ENCODE measurements at places on chromosomes 6 and 20.

GRCh38 chr6:158843751-158844683 lies 24.8 kb upstream of the EZR start:
- DNase-seq = no peak

DNA sequence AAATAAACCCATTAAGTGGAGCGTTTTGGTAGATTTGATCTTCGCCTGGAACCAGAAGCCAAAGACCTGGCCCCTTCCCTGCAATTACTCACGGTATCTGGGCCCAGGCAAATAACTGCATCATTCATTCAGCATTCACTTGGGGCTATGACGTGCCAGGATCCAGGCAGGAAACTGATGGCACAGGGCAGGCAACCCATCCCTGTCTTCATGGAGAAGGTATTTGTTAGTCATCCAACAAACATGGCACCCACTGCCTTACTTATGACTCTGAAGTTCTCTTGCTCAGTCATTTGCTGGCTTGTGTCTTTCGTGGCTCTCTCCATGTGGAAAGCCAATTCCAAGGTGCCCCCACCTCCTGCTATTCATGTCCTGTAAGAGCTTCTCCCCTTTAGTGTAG lies 232.4 kb downstream of the BMP7 start:
- no peak for DNase-seq

- DNase-seq = no peak
These were observed 12.4 kb downstream of the MAFB start for GRCh38 chr20:40676491-40677269.

GRCh38 chr6:16948396-16948795 lies 153.5 kb upstream of the STMND1 start:
- no peak for DNase-seq

GRCh38 chr6:76790881-76791280 lies 672.4 kb downstream of the HTR1B start:
- DNase-seq = no peak

GRCh38 chr6:166567107-166567506 lies 19.4 kb downstream of the RAMACL start:
- no peak for DNase-seq

- DNase-seq = peak; percentile 42
These were observed at the start of gene SNAP91 for GRCh38 chr6:83708970-83709747. TSS of gene SNAP91 (minus strand) at chr6:83709101. CDS start at chr6:83707927, 1,174 bp downstream.

DNA sequence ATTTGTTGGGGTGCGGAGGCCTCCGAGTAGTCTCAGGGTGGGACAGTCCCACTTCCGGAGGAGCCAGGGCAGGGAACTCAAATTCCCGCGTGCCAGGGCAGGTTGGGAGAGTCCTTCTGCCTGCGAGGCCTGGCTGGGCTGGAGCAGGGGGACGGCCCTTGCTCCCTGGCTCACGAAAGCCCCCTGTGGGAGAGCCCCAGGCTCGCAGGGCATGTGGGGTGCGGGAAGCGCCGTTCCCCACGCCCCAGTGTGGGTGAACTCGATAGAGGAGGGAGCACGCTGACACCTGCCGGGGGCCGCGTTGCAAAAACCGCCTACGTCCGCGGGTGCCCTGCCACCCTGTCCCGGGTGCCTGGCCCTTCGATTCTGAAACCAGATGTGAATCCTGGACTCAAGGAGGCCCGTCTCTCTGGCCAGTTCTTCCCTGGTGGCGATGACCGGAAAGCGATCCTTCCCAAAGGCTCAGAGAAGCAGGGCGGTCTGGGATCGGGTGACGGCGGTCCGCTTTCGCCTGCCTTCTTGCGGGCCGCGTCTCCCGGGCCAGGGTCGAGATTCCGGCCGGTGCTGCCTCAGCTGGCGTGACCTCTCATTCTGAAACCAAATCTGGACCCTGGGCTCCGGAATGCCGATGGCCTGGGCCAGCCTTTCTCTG lies 1846.5 kb upstream of the DEFB115 start:
- DNase-seq = no peak

DNA sequence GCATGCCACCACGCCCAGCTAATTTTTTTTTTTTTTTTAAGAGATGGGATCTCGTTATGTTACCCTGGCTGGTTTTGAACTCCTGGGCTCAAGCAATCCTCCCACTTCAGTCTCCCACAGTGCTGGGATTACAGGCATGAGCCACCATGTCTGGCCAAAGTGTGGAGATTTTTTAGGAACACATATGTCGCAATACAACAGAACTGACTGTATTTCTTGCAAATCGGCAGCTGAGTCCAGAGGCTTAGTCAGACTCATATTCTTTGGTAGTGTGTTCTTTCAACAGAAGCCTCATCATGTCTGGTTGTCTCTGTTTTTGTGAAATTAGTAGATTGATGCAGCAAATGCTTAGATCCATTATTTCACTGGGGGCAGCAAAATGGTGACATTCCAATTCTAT lies 23.9 kb upstream of the CD164 start:
- DNase-seq = no peak

DNA sequence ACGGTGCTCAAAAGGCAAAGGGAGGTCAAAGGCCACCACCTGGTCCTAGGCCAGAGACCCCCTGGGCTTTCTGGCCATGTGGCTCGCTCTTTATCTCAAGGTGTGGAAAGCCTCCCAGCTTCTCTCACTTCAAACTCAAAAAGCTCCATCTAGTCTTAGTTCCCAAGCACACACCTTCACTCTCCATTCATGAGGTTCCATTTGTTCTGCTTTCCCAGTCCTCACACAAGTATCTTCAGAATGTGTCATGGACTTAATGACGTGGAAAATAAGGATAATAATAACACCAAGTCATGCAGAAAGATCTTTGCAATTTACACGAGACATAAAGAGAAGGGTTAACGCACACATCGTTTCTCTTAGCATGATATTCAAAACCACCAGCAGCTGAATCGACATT lies 219.3 kb downstream of the GMDS start:
- DNase-seq = no peak

DNA sequence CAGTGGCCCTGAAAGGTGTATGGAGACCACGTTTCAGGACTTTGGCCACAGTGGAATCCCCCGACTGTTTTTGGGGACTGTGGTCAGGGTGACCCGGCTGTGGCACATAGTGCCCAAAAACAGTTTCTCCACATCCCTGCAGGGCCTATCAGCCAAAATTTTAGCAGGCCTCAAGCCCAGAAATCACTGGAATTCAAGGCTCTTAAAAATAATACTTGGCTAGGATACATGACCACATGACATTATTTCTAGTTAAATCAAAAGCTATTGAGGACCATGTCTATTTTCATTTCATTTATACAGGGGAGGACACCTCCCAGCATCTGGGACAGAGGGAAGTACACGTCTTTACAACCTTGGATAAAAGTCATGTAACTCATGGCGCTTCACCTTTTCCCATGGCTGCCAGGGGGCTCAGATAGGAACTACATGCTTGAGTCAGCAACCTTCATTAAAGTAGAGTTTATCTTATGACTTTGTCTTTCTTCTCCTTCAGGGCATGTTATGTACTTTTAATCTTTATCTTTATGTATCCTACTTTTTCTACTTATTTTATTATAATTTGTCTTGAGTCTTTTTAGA lies 70.8 kb upstream of the CD93 start:
- no peak for DNase-seq

GRCh38 chr6:17281497-17282481 lies 628 bp downstream of the RBM24 start:
- DNase-seq = no peak

GRCh38 chr6:45881705-45882467 lies 133.8 kb downstream of the CLIC5 start:
- DNase-seq = no peak

DNA sequence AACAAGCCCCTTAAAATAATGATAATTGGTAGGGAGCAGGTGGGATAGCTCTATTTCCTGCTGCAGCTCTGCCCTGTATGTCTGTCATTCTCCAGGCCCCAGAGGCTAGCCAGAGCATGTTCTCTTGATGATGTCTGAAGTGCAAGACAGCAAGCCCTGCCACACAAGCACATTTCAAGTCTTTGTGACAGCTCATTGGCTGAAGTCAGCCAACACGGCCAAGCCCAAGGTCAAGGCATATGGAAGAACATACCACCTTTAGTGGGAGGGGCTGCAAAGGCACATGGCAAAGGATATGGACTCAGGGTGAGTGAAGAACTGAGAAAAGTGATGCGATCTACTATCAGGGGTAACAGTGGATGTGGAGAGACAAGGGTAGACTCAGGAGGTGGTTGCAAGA lies 116.1 kb downstream of the PRND start:
- no peak for DNase-seq

Measured in C1 segment of cervical spinal cord (tissue), 14 donors.